Activated T-cell treated with anti-CD3 and anti-CD28 coated beads for 1 hour (primary cell): ENCODE measurements at places on chromosomes 16 and 17.

DNA sequence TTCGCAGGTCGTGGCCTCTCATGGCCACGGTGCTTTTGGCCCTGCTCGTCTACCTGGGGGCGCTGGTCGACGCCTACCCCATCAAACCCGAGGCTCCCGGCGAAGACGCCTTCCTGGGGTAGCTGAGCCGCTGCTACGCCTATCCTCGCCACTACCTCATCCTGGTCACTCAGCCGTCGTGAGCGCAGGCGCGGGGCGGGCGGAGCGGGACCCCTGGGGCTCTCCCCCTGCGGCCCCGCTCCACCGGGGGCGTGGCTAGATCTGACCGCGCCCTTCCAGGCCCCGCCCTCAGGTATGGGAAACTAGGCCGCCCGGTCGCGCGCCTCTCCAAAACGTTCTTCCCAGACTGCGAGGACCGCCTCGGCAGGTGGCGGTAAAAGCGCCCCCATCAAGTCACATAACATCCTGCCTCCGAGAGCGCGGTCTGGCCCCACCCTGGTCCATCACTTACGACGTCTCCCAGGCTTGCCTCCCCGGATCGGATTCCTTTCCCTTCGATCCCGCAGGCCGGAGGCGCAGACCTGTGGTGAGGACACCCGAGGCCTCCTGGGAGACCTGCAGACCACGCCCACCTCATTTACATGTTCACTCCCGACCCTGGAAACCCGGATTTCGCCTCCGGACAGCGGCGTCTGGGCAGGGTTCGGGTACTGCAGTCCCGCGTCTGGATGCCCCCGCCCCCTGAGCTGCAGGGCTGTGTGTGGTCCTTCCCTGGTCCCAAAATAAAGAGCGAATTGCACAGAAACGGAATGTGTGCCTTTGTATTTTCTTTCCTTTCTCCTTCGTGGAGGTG, 91.5 kb upstream of the TMEM97 start:
- DNase-seq: no peak

GRCh38 chr16:31141489-31142108, 6.1 kb upstream of the PRSS8 start:
- DNase-seq: no peak

- DNase-seq: no peak
These were observed 45.8 kb upstream of the ARHGAP17 start for GRCh38 chr16:25060920-25061319.

- DNase-seq: no peak
These were observed 106.7 kb upstream of the FOXF1 start for GRCh38 chr16:86403541-86404163.

- DNase-seq: no peak
These were observed 5.3 kb downstream of the ANKRD11 start for GRCh38 chr16:89484923-89485679.

DNA sequence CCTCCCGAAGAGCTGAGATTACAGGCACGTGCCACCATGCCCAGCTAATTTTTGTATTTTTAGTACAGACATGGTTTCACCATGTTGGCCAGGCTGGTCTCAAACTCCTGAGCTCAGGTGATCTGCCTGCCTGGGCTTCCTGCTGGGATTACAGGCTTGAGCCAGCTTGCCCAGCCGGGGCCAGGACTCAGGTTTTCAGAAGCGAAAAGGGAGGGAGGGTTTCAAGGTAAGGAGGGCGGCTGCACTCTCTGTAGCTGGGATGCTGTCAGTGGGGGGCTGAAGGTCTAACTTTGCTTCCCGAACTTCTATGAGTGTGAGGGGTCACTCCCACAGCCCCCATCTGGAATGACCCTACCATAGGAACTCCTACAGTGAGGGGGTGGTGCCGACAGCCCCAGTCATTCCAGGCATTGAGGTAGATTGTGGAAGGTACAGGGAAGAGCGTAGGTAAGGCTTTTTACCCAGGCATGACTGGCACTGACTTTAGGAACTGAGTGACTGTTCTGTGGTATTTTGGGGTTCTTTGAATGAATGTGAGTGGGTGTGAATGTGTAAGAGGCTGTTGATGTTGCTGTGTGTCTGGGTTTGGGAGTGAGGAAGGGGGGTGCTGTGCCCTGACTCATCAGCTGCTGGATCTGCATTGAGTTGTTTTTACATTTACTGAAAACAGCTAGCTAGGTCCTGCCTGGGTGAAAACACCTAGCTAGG, 3.8 kb upstream of the C1QL1 start:
- DNase-seq: no peak

GRCh38 chr17:14197586-14197985, 39.1 kb downstream of the CDRT15 start:
- peak; percentile 31 for DNase-seq

DNA sequence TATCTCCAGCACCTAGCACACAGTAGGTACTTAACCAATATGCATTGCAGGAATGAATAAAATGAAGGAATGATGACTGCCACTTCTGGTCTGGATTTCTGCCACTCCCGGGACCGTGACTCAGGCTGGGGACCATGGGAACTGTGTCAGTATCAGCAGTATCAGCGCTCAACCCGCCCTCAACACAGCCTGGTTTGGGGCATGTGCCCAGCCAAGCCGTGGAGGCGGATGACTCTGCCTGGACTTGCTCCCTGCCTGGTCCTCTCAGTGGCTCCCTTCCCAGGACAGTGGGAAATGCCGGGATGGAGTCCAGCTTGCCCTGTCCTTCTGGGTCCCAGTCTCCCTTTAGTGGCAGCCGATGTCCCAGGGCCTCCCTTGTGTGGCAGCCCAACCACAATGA, 55.1 kb downstream of the SRCIN1 start:
- DNase-seq: no peak

GRCh38 chr17:4476511-4477070, 22.1 kb upstream of the SPNS2 start:
- DNase-seq: no peak

DNA sequence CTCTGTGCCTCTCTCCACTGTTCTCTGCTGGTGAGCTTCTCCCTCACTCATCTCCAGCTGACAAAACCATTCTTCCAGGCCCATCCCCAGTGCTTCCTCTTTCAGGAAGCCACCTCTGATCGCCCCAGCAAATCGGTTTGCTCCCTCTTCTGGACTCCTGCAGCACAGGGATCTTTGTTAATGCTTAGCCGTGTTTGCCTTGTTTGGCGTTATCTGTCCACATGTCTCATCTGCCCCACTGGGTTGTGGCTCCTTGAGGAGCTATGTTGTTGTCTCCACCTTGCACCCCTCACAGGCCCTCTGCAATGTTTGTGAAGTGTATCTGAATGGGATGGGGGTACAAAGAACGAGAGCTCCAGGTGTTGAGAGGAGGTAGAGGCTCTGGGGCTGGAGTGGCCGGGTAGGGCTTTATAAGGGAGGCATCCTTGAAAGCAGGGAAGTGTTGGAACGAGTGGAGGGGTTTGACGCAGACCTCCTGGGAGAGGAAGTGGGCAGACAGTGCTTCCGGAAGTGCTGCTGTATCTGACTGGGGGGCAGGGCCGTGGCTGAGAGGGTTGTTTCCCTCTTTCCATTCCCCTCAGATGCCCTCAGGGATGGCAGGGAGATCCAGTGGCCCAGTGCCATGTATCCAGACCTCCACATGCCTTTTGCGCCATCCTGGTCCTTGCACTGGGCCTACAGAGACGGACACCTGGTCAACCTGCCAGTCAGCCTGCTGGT, 27.8 kb downstream of the CASKIN2 start:
- peak; percentile 24 for DNase-seq

DNA sequence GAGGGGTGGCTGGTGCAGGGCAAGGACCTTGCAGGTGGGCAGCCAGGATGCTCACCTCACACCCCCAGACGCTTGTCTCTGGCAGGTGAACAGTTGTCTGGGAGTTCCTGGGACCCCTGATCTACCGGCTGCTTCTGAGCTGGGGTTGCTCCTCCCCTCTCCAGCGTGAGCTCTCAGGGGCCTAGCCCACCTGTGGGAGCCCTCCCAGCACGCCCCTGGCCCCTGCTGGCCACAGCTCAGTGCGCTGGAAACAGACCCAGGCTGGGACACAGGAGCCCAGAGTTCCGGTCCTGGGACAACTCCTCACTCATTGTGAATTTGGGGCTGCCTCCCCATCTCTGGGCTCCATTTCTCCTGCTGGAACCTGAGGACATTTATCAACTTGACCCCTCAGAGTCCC, 30.3 kb downstream of the ARHGAP23 start:
- no peak for DNase-seq

GRCh38 chr17:27549251-27549893, 81.6 kb upstream of the LGALS9 start:
- no peak for DNase-seq

GRCh38 chr17:17768424-17769088, 68.2 kb downstream of the SREBF1 start:
- DNase-seq: no peak

DNA sequence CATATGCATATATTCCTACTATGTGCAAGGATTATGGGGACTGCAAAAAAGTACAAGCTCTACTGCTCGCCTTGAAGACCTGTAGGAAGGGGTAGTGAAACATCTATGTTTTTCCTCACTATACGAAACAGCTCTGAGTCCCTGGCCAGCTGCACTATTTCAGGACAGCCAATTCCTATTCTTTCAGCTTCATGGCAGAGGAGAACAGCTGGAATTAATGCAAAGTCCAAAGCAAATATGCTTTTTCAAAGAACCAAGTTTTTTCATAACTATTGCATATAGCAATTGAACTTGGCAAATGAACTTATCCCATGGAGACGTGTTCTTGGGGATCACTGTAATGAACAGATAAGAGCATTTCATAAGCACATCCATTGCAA, 122.3 kb downstream of the SPACA3 start:
- no peak for DNase-seq

- DNase-seq: no peak
These were observed 23.2 kb upstream of the MEAK7 start for GRCh38 chr16:84527532-84528269.

DNA sequence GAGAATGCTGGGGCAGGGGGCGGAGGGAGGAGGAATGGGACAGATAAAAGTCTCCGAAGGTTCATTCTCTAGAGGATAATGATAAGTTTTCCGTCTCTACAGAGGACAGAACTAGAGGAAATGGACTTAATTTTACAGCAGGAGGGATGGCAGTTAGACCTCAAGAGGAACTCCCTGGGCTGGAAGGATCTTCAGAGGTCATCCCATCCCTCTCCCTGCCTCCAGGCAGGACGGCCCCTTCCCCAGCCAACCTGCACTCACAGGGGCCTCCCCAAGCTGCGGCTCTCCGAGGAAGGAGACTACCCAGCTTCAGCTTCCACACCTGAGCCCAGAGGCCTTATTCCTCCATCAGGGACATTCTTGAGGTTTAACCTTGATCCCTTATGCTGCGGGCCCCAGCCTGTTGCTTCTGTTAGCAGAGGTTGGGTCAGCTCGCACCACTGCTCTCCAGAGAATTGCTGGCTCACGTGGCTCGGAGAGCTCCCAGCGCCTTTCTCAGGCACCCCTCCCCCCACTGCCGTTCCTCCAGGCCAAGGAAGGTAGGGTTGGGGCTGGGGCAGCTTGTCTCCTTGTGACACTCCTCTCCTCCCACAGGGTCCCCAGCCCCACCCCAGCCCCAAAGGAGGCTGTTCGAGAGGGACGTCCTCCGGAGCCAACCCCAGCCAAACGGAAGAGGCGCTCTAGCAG, 8.5 kb downstream of the ELOB start:
- no peak for DNase-seq

- no peak for DNase-seq
These were observed 349.9 kb downstream of the CPPED1 start for GRCh38 chr16:12453832-12454231.

DNA sequence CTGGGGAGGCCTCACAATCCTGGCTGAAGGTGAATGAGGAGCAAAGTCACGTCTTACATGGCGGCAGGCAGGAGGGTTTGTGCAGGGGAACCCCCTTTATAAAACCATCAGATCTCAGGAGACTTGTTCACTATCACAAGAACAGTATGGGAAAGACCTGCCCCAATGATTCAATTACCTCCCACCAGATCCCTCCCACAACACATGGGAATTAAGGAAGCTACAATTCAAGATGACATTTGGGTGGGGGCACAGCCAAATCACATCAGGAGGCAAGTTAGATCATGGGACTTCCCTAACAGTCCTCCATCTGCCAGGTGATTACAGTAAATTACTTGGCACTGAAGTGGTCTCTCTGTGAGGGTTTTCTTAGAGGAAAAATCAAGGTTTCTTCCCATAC, 5.3 kb downstream of the TMEM114 start:
- DNase-seq: no peak

- DNase-seq: no peak
These were observed 4.3 kb downstream of the KLHL36 start for GRCh38 chr16:84652566-84652965.

DNA sequence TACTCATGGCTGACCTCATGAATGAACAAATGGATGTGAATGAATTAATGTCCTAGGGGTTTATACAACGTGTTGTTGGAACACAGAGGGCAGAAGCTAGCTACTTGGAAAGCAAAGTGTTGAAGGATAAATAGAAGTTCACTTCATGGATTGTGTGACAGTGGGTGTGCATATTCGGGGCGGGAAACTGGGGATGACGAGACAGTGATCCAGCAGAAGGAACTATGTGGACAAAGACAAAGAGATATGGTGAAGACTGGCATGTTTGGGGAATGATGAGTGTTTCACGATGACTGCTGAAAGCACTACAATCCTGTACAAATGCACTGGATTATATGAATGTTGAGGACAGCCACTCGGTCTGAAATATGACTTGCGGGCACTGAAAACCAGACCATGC, 250.5 kb upstream of the C16orf82 start:
- DNase-seq: no peak

- DNase-seq: no peak
These were observed 185.6 kb downstream of the PRKCA start for GRCh38 chr17:66487981-66488468.

DNA sequence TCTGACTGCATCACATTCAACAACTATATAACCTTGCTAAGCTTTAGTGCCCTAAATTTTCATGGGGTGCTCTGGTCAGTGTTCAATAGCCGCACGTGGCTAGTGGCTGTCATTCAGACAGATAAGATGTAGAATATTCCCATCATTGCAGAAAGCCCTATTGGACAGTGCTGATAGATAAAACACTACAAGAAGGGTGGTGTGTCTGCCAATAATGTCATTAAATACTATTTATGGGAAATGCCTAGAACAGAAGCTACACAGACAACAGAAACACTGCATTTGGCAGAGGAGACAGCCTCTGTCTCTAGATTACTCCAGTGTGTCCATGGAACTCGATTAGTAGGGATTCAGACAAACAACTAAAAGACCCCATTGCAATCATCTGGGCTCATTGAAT, 28.4 kb upstream of the PMP22 start:
- DNase-seq: no peak

GRCh38 chr17:81519284-81520020, 6.9 kb upstream of the ACTG1 start:
- peak; percentile 63 for DNase-seq

- no peak for DNase-seq
These were observed 1.2 kb upstream of the PDIA2 start for GRCh38 chr16:281660-282255.

DNA sequence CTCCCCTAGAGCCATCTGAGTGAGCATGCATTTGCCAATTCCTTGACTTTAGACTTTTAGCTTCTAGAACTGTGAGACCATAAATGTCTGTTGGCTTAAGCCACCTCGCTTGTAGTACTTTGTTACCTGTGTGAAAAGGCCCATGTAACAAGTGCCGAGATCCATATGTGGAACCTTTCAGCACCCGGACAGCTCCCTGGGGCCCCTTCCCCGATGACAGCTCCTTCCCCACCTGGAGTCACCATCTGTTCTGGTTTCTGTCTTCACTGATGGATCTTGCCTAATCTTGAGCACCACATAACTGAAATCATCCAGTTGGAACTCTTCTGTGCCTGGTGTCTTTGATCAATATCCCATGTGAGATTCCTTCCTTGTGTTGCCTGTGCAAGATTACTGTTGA, 78.9 kb upstream of the EEF2KMT start:
- DNase-seq: no peak
